Psoas muscle (tissue), 8 donors: ENCODE measurements at places on chromosomes 7 and 10. TPM values are rescaled to one million over a fixed set of nuclear protein-coding genes. Genes with fewer than 3 reads are reported as not detected.

- H3K27ac ChIP-seq: no peak overlapping the region
- DNase-seq: no peak
- peaks cover 27% of the 10 kb centered on the region for H3K4me1 ChIP-seq
- H3K27me3 ChIP-seq: no peaks in the 10 kb centered on the region
- no peak overlapping the region for H3K4me3 ChIP-seq
Measured at GRCh38 chr10:16795410-16796073, 21.7 kb downstream of the RSU1 start.

GRCh38 chr10:88999625-89000024 is 9.0 kb downstream of the FAS start:
- peak overlapping the region; percentile 22 for H3K4me3 ChIP-seq
- peaks cover 4% of the 10 kb centered on the region for H3K4me1 ChIP-seq
- DNase-seq: no peak
- H3K27me3 ChIP-seq: no peaks in the 10 kb centered on the region

DNA sequence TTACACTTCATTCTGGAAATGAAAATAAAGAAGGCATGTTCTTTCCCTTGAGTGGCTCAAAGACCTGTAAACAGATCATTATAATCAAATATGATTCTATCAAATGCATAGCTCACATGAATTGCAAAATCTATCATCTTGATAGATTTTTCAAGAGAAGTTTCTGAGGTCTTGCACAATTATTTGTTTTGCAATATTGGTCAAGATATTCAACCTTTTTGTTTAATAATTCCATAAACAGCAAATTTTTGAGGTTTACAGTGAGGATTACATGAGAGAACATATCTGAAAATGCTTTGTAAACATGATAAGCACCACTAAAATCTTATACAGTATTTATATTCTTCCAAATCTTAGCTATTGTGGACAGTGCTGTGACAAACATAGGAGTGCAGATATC is 160.8 kb downstream of the HDAC9 start:
- no peaks in the 10 kb centered on the region for H3K4me1 ChIP-seq
- H3K4me3 ChIP-seq: no peak overlapping the region
- no peaks in the 10 kb centered on the region for H3K27me3 ChIP-seq
- no peak overlapping the region for H3K27ac ChIP-seq
- peaks cover 31% of the 10 kb centered on the region for H3K36me3 ChIP-seq
- no peak for DNase-seq

DNA sequence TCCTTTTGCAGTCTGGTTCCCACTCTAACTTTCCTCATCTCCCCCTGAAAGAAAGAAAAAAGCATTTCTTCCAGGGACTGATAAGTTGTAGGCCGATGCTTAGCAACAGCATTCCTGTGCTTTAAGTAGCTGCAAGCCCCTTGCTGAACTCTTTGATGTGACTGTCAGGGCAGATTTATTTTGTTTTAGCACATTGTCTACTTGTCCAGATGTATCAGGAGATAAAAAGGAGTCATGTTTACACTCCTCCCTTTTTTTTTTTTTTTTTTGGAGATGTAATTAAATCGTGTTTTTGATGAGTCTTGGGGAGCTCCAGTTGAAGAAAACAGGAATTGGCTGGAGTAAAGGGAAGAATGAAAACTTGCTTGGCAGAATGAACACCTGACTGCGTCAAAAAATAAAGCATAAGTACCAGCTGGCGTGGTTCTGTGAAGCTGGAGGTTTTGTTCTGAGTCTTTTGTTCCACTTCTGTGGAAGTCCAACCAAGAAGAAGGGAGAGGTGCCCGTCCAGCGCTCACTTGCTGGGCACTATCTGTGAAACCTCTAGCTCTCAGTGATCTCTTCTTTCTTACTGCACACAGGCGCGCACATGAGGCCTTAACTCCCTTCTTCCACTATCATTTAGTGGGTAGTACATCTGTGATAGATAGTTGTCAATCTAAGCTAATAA is 871.7 kb downstream of the LRMDA start:
- DNase-seq: no peak
- H3K36me3 ChIP-seq: no peaks in the 10 kb centered on the region
- H3K4me3 ChIP-seq: no peak overlapping the region
- no peaks in the 10 kb centered on the region for H3K27me3 ChIP-seq
- H3K4me1 ChIP-seq: no peaks in the 10 kb centered on the region

- no peaks in the 10 kb centered on the region for H3K36me3 ChIP-seq
- no peak for DNase-seq
- no peak overlapping the region for H3K4me3 ChIP-seq
- no peaks in the 10 kb centered on the region for H3K27me3 ChIP-seq
Measured at GRCh38 chr10:36224431-36224985, 582.4 kb upstream of the FZD8 start.

DNA sequence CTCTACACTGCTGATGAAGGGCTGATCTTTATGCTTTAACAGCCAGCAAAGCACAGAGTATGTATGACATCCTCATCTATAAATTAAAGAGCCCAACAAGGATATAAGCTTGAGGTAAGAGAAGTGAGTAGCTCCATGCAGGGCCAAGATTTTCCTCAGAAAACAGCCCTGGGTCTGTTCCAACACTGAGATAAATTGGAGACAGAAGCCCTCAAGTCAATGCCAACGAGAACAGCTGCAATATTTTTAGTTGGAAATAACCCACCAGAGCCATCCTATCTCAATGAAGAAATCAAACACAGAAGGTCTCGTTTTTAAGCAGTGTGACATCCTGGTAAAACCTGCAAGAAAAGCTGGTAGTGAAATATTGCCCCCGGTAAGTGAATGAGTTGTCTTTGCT is 297.0 kb upstream of the AUTS2 start:
- H3K4me1 ChIP-seq: no peaks in the 10 kb centered on the region
- DNase-seq: no peak
- H3K36me3 ChIP-seq: no peaks in the 10 kb centered on the region

- no peaks in the 10 kb centered on the region for H3K4me1 ChIP-seq
- H3K36me3 ChIP-seq: no peaks in the 10 kb centered on the region
- no peak for DNase-seq
- no peak overlapping the region for H3K27ac ChIP-seq
Measured at GRCh38 chr10:90834326-90834725, 23.5 kb downstream of the HTR7 start.

- H3K27ac ChIP-seq: no peak overlapping the region
- peaks cover 98% of the 10 kb centered on the region for H3K27me3 ChIP-seq
- peaks cover 8% of the 10 kb centered on the region for H3K4me1 ChIP-seq
- DNase-seq: peak; percentile 56
- no peaks in the 10 kb centered on the region for H3K36me3 ChIP-seq
Measured at GRCh38 chr7:27191833-27192545, 7.0 kb upstream of the HOXA11 start.

DNA sequence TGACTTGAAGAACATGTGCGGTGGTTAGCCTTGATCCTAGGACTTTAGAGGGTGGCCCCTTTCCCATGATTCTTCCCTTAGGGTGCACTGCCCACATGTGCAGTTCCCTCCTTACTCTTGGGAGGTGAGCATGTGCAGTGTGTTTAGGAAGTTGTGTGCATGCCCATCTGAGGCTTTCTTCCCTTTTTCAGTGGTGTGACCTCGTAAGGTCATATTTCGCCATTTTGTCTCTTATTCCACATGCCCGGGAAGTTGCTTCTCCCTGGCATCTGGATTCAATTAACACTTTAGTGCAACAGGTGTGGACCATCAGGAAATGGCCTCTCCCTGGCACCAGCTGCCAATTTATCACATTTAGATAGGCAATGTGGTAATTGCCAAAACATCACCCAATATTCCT is 380.6 kb upstream of the VSTM2A start:
- H3K4me1 ChIP-seq: no peaks in the 10 kb centered on the region
- H3K27me3 ChIP-seq: no peaks in the 10 kb centered on the region
- no peak overlapping the region for H3K4me3 ChIP-seq
- no peaks in the 10 kb centered on the region for H3K36me3 ChIP-seq
- no peak for DNase-seq
- H3K27ac ChIP-seq: no peak overlapping the region

GRCh38 chr10:89373916-89374711 is 3.7 kb upstream of the IFIT1B start:
- no peaks in the 10 kb centered on the region for H3K36me3 ChIP-seq
- H3K4me1 ChIP-seq: peaks cover 20% of the 10 kb centered on the region
- H3K4me3 ChIP-seq: no peak overlapping the region
- H3K27me3 ChIP-seq: no peaks in the 10 kb centered on the region

PCLO gene
- total RNA-seq: 0.13 TPM

ZNF735 gene
- total RNA-seq: not detected

HDAC9 gene
- 21.9 TPM for total RNA-seq

TMEM213 gene
- total RNA-seq: not detected

TAS2R41 gene
- total RNA-seq: not detected
